NCI-H187 (cell line): ENCODE measurements at places on chromosomes 12 and 14.

DNA sequence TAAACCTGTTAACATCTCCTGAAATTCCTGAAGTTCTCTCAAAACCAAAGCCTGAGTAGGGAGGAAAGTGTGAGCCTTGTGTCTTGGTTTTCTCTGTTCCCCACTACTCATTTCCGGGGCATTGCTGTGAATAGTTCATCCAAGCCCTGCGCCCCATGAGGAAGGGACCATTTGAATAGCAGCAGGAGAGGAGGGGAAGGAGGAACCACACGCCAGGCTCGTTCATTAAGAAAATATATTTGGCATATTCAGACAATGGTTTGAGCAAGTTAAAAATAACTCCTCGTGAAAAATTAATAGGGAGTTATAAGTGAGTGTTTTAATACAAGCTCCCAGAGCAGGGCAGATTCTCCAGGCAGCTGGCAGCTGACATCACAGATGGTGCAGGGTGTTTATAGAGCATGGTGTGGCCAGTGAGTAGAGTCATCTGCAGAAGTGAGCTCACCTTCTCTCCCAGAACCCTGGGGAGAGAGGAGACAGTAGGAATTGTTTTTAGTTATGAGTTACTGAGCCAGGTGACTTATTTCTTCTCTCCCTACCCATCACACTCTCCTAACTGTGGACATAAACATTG, 29.5 kb upstream of the CISTR start:
- no peak for DNase-seq

DNA sequence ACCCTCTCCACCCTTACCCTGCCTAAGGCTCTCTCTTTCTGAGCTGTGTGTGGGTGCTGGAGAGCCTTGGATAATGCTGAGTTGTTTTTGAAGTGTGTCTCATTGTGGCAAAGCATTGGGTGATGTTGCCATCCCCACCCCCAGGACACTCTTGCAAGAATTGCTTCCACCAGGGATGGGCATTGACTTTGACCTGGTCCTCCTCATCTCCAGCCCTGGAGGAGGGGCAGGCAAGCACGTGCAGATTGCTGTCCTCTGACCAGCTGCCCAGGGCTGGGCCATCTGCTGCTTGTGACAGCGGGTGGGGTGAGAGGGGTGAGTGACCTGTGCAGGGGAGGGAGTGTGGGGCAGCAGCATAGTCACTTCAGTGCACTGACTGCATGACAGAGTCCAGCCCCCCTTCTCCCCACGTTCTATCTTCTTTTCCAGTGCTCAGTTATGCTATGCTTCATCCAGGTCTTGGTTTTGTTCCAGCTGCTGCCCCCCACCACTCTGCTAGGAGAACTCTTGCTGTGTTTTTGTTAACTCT, 26.2 kb downstream of the SUSD6 start:
- DNase-seq: no peak

DNA sequence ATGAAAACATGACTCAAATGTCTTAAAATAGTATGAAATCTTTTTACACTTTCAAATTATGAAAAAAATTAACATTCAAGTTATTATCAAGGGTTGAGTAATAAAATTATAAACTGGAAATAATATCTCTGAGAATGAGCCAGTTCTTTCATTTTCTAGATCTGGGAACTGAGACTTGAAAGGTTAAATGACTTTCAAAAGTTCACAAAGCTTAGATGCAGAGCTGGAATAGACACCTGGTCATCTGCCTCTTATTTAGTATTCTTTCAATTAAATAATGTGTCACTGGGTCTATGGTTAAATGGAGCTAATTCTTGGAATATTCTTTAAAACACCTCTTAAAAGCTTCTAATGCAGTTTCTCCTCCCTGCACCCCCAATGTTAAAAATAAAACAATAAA, 86.6 kb downstream of the CDK17 start:
- no peak for DNase-seq

DNA sequence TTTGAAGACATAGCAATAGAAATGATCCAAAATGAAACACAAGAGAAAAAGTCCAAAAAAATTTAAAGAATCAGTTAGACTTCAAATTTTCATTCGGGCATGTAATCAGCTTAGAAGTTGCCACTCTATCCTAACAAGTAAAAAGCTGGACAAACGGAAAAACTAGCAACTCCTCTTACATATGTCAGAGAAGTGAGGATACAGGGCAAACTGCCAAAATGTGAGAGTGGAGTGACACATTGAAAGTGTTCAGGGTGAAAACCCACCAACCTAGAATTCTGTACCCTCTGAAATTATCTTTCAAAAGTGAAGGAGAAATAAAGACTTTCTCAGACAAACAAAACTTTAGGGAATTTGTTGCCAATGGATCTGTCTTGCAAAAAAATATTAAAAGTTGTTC, 42.0 kb upstream of the CHPT1 start:
- no peak for DNase-seq

GRCh38 chr14:99606359-99606758, 2.4 kb upstream of the CCDC85C start:
- no peak for DNase-seq

DNA sequence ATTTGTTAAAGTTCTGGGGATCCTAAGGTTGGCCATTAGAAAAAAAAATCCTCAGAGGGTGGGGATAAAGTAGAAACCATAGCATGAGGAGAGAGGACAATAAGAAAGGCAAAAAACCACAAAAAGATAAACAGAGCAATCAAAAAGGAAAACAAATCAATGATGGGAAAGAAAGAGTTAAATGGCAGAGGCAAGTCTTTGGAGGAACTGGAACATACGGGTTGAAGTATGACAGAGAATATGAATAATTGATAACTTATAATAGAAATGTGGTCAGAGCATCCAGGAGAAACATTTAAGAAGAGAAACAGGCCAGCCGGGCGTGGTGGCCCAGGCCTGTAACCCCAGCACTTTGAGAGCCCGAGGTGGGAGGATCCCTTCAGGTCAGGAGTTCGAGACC, 17.8 kb upstream of the SALL2 start:
- no peak for DNase-seq

GRCh38 chr14:103526247-103526913, 2.6 kb upstream of the TRMT61A start:
- no peak for DNase-seq

- no peak for DNase-seq
These were observed 151.6 kb downstream of the PIWIL1 start for GRCh38 chr12:130489293-130489692.

DNA sequence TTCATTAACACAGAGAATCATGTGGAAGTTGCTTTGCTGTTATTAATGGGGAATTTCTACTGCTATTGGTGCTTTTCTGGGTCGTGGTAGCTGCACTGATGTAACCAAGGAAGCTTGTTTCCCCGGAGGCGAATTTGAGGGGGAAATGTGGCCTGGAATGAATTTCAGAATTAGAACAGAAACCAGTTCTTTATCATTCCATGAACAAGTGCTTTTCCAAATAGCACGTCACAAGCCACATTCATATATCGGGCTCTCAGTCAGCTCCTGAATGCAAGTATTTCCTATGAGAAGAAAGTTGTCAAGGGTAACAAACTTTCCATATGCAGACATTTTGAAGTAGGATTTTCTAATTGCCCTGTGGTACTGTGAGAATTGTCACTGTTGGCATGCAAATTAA, 1353.2 kb downstream of the AACS start:
- DNase-seq: no peak

DNA sequence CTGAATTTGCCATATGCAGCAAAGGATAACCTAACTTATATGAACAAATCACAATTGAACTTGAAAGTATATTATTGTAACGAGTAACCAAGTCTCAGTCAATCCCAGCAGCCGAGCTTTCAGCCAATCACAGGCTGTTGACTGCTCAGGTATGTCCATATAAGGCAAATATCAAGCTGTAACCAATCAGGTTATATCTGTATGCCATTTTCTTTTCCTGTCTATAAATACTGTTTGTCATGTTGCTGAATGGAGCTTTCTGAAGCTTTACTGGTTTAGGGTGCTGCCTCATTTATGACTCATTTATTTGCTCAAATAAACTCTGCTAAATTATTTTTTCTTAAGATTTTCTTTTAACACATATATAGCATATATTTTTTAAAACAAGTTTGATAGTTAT, 1059.5 kb downstream of the GALC start:
- DNase-seq: no peak

- peak; percentile 24 for DNase-seq
These were observed 380.7 kb upstream of the SYT1 start for GRCh38 chr12:78483767-78484315.

- DNase-seq: no peak
These were observed 123.0 kb upstream of the PZP start for GRCh38 chr12:9331218-9331626.

DNA sequence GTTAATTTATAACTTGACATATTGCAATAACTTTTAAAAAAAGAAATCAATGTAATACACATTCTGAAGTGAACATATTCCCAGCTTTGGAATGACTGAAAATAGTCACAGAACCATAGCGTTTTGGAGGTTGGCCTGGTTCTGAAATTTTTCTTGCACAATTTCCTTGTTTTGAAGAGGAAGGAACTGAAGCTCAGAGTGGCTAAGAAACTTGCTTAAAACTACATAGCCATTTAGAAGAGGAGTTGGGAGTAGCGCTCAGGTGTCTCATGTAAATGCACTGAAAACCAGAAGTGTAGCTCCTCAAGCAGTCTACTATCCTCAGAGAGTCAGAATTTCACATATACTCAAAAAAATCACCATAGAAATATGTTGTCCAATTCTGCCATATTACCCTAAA, 41.2 kb downstream of the SLC38A1 start:
- DNase-seq: no peak

- DNase-seq: no peak
These were observed 74.7 kb downstream of the BTG1 start for GRCh38 chr12:92070864-92071445.

- DNase-seq: no peak
These were observed 27.5 kb downstream of the GPRC5A start for GRCh38 chr12:12918781-12919389.

- DNase-seq: no peak
These were observed 131.7 kb downstream of the MIPOL1 start for GRCh38 chr14:37329189-37330001.

DNA sequence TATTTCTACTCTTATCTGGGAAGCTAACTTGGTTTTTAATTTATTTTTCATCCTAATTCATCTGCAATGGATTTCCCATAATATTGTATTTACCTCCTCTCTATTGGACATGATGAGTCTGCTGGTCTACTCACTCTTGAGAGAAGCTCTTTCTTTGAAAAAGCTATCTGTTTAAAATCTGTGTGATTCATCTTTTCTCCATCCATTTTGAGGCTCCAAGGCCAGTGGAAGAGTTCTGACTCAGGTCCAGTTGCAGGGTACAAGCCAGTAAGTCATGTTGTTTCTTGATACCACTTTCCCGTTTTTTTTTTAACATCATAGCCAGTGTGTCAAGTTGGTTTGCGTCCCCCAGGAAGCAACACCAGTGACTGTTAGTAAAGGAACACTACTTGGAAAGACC, 160.3 kb upstream of the BMP4 start:
- DNase-seq: no peak

- no peak for DNase-seq
These were observed 1.6 kb downstream of the CACNA1C start for GRCh38 chr12:2054091-2055018.

DNA sequence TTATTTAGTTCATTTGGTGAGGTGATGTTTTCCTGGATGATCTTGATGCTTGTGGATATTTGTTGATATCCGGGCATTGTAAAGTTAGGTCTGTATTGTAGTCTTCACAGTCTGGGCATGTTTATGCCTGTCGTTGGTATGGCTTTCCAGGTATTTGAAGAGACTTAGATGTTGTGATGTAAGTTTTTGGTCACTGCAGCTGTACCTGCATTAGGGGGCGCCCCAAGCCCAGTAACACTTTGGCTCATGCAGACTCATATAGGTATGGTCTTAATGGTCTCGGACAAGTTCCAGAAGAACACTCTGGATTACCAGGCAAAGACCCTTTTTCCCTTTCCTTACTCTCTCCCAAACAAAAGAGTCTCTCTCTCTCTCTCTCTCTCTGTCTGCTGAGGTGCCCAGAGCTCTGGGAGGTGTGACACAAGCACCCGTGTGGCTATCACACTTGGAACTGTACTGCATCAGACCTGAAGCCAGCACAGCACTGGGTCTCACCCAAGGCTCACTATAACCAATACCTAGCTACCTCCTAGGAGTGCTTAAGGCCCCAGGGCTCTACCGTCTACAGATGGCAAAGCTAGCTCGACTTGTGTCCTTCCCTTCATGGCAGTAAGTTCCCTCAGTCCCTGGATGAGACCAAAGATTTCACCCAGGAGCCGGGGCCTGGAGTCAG, 425.8 kb upstream of the ATXN7L3B start:
- no peak for DNase-seq

GRCh38 chr14:54902521-54903420, at the start of gene GCH1:
GCH1 (minus strand) TSS chr14:54902826; CDS start chr14:54902663, 163 bp downstream.
- peak; percentile 79 for DNase-seq

DNA sequence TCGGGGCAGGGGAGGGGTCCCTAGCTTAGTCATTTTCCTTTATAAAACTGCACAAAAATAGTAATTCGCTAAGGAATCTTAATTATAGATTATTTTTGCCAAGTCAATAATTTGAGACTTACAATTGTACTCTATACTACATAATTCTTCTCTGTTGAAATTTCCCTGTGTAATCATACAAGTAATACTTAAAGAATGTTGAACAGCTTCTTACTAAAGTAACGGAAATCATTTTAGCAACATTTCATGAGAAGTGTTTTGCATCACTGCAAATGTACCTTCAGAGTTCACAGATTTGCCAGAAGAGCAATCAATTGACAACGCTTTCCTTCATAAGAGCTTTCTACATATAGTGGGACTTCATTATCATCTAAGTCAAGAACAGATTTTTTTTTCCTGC, 7.9 kb upstream of the GNG2 start:
- no peak for DNase-seq

DNA sequence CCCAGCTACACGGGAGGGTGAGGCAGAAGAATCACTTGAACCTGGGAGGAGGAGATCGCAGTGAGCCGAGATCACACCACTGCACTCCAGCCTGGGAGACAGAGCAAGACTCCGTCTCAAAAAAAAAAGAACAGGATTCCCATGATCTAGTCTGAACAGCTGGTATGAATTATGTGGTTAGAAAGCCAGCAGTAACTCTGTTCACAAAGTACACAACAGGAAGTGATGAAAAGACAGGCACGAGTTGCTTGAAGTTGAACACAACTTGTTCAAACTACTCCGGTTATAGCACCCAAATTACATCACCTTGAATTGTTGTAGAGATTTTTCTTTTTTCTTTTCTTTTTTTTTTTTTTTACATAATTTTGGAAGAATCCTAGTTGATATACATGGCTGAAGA, 238.8 kb upstream of the RGS6 start:
- DNase-seq: no peak

DNA sequence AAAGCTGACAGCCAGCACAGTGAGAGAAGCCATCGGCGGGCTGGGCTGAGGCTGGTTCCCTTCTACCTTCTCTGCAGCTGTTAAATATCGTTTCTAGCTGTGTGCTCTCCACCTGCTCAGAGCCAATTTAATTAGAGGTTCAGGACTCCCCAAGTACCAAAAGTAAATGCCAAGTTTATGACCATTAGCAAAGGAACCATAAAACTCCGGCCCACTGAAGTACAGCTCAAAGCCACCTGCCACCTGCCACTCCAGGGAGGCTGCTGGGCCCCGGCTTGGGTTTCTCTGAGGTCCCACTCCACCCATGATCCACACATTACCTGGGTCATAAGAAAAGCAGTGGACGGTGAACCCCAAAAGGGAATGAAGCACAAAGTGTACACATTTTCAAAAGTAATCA, 272.8 kb downstream of the KSR2 start:
- no peak for DNase-seq

GRCh38 chr14:75539162-75539560, 16.9 kb downstream of the BATF start:
- DNase-seq: no peak
